ENCODE measurements at places on chromosomes 1 and 21.
A peak's percentile ranks its signal among the peaks of the same experiment; 100 is the strongest.

- no peak for DNase-seq
These were observed 48.5 kb downstream of the UTP25 start for GRCh38 chr1:209876078-209876800.

DNA sequence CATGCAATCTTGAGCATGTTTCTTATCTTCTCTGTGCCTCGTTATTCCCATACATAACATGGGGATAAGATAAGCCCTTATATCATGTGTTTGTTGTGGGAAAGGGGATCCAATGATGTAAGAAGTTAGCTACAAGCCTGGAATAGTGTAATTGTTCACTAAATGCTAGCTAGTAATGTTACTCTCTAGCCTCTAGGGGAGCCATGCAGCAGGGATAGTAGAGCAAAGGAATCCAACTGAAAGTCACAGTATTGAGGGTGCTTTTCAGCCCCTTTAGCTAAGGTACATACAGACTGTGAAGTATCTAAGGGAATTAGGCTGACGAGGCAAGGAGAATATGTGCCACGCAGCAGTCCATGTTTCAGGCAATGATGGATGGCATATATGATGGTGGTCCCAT lies 46.9 kb downstream of the IL23R start:
- DNase-seq: no peak

- DNase-seq: no peak
These were observed 376.7 kb downstream of the S1PR1 start for GRCh38 chr1:101613546-101613945.

DNA sequence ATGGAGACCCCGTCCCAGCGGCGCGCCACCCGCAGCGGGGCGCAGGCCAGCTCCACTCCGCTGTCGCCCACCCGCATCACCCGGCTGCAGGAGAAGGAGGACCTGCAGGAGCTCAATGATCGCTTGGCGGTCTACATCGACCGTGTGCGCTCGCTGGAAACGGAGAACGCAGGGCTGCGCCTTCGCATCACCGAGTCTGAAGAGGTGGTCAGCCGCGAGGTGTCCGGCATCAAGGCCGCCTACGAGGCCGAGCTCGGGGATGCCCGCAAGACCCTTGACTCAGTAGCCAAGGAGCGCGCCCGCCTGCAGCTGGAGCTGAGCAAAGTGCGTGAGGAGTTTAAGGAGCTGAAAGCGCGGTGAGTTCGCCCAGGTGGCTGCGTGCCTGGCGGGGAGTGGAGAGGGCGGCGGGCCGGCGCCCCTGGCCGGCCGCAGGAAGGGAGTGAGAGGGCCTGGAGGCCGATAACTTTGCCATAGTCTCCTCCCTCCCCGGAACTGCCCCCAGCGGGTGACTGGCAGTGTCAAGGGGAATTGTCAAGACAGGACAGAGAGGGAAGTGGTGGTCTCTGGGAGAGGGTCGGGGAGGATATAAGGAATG lies 505 bp downstream of the LMNA start:
- no peak for DNase-seq

DNA sequence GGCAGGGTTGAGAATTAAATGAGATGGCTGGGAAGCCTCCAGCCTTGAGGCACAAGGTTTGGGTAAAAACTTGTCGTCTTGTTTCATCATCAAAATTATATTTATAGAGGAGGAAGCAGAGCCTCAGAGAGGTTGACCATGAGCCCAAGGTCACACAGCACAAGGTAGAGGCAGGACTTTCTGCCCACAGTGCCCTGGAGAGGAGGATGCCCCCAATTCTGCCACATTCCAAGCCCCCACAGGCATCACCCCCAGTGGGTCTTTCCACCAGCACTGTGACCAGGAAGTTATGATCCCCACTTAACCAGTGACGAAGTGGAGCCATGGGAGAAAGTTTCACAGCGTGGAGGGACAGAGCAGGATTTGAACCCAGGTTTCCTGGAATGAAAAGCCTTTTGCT lies 400.0 kb downstream of the MATN1 start:
- no peak for DNase-seq

GRCh38 chr1:8382608-8383505 lies 64.9 kb downstream of the SLC45A1 start:
- DNase-seq: no peak

DNA sequence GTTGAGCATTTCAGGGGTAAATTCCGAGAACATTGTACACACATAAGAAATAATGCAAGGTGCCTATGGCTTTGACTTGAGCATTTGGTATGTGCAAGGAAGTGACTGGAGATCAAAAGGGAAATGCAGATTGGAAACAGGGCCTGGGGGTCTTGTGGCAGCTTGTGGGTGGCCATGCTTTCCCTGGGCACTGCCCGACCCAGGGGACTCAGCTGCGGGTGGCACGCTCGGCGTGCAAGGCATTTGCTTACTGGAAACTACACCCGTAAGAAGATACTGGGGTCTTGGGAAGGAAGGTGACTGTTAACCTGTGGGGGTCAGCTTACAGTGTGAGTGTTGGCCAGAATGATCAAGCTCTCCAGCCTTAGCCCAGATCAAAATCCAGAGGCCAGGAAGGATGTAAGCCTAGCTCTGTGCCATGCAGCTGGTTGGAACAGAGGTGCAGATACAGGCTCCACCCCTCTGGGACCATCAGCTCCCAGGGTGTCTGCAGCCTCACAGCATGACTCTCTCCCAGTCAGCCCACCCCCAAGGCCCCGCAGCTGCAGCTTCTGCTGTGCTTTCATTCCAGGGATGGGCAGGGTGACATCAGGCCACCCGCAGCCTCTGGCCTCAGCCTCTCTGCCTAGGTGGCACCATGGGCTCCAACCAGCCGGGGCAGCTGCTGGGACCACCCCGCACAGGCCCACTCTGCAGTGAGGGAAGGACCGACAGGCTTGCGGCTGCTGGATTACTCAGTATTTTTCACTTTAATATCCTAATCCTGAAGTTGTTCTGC lies 55.1 kb downstream of the KIF26B start:
- no peak for DNase-seq

GRCh38 chr21:33127154-33127867 lies 57.4 kb downstream of the OLIG1 start:
- DNase-seq: peak; percentile 34

GRCh38 chr1:170461762-170462384 lies 70.1 kb upstream of the GORAB start:
- DNase-seq: no peak

DNA sequence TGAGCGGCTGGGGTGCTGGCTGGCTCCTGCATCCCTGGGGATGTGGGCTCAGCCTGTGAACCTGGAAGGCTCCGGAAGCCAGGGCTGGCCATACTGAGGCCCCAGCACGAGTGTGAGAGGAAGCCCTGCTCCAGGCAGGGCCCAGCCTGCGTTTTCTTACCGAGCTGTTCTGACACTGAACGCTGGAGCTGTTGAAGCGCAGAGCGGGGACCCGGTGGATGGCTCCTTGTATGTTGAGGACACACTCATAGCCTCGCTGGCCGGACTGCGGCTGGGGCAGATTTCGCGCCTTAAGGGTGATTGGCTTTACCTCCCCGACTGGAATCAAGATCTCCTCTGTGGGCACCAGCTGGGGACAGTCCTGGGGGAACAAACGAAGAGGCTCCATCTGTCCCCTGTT lies 160.0 kb downstream of the PLXNA2 start:
- DNase-seq: no peak

DNA sequence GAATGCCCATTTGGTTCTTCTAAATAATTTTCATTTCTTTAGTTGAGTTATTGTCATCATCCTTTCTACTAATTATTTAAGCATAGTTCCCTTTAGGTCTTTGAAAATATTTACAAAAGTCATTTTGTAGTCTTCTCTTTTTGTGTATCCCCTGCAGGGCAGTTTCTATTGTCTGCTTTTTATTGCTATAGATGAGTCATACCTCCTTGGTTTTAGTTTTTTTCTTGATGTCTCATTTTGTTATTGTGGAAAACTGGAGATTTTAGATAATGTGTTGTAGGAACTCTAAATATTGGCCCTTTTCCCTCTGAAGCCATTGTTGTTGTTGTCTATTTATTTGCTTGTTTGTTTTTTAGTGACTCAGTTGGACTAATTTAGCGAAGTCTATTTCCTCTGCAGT lies 387.9 kb downstream of the NUF2 start:
- no peak for DNase-seq

DNA sequence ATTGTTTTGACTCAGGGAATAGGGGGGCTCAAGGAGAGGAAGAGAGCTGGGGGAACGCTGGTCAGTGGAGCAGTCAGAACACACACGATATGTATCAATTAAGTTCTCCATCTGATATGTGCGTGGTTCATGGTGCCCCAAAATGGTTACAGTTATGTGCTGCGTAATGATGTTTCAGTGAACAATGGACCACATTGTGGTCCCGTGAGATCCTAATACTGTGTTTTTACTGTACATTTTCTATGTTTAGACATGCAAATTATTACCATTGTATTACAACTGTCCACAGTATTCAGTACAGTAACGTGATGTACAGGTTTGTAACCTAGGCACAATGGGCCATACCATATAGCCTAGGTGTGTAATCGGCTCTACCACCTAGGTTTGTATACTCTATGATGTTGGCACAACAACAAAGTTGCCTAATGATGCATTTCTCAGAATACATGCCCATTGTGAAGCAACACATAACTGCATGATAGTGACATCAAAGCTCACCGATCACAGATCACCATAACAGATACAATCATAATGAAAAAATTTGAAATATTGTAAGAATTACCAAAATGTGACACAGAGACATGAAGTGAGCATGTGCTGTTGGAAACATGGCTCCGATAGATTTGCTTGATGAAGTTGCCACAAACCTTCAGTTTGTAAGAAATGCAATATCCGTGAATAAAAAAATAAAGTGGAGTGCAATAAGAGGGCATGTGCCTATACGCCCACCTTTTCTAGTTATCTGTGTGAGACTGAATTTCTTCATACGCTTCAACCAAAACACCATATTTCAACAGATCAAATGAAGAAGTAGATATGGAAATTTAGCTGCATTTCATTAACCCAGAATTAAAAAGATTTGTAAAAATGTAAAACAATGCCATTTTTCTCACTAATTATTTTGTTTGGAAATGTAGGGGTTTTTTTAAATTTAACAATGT lies 14.8 kb upstream of the TMEM54 start:
- DNase-seq: no peak

DNA sequence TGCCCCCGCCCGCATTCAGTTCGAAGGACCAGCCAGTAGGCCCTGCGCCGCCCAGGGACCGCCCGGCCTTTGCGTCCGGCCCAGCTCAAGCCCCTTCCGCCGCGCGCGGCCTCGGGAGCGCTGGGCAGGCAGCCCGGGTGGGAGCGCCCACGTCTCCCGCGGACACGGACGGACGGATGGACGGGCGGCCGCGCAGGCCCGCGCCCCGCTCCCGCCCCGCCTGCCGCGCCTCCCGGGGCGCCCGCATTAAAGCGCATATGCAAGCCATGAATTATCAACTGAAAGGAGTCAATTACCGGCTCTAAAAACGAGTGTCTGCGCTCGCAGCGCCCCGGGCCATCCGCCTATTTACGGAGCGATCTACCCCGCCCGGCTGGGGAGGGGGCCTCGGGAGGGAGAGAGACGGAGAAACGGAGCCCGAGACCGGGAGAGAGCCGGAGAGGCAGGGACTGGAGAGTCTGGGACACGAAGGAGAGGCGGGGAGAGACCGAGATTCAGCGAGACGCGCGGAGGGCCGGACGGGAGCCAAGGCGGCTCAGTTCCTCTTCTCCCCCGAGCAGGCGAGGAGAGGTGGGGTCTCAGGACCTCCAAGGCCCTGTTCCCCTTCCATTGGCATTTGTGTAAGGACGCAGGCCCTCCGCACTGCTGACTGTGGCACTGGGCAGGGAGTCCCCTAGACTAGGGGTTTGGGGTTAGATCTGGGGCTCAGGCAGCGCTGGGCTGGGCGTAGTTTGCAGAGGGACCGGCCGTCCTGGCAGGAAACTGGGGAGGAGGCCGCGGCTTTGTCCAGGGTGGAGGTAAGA lies 41.3 kb upstream of the DMBX1 start:
- peak; percentile 17 for DNase-seq

- no peak for DNase-seq
These were observed 3.8 kb downstream of the TRABD2B start for GRCh38 chr1:47993416-47993740.

GRCh38 chr1:32099426-32099825 lies 8.4 kb upstream of the KPNA6 start:
- no peak for DNase-seq

- DNase-seq: no peak
These were observed 58.4 kb downstream of the OVGP1 start for GRCh38 chr1:111369177-111369576.

DNA sequence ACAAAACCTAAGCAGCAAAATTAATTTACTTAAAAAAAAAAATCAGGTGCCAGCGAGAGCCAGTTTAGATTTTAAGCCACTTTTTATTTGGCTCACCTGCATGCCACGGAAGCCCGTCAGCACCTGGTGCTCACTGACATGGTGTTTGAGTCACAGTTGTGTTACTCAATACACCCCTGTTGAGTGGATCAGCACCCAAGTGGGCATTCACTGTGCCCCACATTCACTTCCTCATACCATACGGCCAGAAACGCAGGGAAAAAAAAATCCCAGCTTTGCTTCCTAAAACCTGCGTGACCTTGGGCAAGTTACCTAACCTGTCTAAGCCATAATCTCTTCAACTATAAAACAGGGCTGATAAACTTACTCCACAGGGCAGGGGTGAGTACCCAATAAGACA lies 42.8 kb upstream of the SIM2 start:
- no peak for DNase-seq

DNA sequence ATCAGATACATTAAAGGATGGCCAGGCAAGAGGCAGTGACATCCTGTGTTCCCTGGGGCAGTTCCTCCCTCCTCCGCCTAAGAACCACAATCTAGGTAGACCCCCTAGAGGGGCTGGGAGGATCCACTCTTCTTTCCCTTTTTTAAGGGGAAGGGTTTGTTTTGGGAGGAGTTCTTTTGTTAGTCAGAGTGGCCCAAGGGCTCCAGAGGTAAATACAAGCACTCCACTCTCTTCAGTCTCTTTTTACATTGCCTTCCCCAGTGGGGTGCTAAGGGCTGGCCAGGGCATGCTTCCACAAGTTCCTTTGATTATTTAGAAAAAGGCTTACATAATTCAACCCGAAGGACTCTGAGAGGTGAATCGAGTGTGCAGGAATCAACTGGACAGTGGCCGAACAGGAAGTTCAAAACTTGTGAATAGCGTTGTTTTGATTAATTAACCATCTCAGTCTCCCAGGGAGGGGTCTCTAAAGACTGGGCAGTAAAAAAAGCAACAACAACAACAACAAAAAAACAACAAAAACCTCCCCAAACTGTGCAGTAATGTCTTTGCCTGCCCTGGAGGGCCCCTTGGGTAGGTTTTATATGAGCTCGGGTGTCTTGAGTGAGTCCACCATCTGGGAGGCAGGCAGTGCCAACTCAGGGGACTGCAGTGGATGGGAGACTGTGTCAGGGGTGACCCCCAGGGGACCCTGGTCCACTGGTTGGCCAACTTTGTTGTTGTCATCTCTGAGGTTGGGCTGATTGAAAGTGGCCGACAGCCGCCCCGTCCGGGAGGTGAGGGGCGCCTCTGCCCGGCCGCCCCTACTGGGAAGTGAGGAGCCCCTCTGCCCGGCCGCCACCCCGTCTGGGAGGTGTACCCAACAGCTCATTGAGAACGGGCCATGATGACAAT lies 33.2 kb upstream of the ENO1 start:
- DNase-seq: no peak

DNA sequence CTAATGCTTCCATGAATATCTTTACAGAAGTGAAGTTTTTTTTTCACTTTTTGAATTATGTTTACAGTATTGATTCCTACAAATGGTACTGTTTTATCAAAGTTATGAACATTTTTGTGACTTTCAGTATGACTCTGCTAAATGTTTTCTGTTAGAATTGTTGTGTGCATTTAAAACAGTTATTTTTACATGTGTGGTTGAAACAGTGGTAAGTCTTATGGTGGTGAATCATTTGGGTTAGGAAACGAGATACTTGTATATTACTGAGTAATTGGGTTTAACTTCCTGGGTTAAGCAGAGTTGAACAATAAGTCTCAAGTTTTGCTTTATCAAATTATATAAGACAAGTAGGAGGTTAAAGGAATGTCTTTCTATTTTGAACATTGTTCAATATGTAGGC lies 66.8 kb downstream of the VPS13D start:
- DNase-seq: no peak
